ENCODE measurements at places on chromosomes 1 and 21. TPM values are rescaled to one million over a fixed set of nuclear protein-coding genes. Genes with fewer than 3 reads are reported as not detected.

Gene GJA5
- total RNA-seq: not detected

DNA sequence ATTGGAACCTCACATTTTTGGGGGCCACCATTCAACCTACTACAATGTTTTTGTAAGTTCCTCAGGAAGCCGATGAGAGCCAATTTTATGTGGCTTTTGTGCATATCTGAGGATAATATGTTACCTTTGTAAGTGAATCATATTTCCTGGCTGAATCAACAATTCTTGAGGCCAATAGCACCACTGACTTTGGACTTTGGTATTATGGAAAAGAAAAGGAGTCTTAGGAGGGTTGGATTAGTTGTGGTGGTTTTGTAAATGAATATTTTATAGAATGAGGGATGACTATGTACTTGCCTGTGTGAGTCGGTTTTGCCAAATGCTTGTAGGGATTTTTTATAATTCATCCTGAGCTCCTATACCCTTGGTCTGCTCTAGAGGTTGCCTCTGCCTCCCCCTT, 181.5 kb upstream of the HMGB4 start:
- no peak for DNase-seq
- no peaks in the 10 kb centered on the region for H3K36me3 ChIP-seq
- H3K27ac ChIP-seq: no peak overlapping the region
- no peak overlapping the region for H3K4me3 ChIP-seq
- no peaks in the 10 kb centered on the region for H3K4me1 ChIP-seq

DNA sequence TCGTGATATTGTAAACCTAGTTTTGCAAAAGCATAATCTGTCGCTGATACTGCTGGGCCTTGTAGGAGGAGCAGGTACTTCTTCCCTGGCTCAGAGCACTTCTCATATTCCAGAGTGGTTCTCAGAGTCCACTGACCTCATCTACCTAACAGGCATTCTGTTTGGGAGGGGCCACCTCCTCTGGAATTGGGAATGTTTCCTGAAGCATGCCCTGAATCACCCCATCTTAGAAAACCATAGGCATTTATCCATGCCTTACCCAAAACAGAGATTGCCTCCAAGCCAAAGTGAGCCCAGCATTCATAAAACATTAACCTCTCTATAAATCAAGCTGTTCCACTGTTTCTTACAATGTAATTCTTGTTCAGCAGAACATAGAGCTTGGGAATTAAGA, 35.1 kb downstream of the SLC44A3 start:
- no peak overlapping the region for H3K4me3 ChIP-seq
- H3K36me3 ChIP-seq: no peaks in the 10 kb centered on the region
- no peak for DNase-seq
- peaks cover 5% of the 10 kb centered on the region for H3K4me1 ChIP-seq

- H3K36me3 ChIP-seq: no peaks in the 10 kb centered on the region
- H3K4me3 ChIP-seq: no peak overlapping the region
- H3K4me1 ChIP-seq: no peaks in the 10 kb centered on the region
Measured at GRCh38 chr1:69451196-69451595, 116.5 kb upstream of the LRRC7 start.

GRCh38 chr1:173195596-173196088, 11.5 kb downstream of the TNFSF4 start:
- no peak for DNase-seq
- no peak overlapping the region for H3K27ac ChIP-seq
- peaks cover 16% of the 10 kb centered on the region for H3K4me1 ChIP-seq
- H3K27me3 ChIP-seq: peaks cover 15% of the 10 kb centered on the region
- H3K4me3 ChIP-seq: no peak overlapping the region

- H3K36me3 ChIP-seq: peaks cover 5% of the 10 kb centered on the region
- H3K27me3 ChIP-seq: no peaks in the 10 kb centered on the region
- H3K27ac ChIP-seq: no peak overlapping the region
- DNase-seq: no peak
- H3K4me3 ChIP-seq: no peak overlapping the region
- peaks cover 34% of the 10 kb centered on the region for H3K4me1 ChIP-seq
Measured at GRCh38 chr1:200793677-200794076, 55.0 kb downstream of the CAMSAP2 start.

DNA sequence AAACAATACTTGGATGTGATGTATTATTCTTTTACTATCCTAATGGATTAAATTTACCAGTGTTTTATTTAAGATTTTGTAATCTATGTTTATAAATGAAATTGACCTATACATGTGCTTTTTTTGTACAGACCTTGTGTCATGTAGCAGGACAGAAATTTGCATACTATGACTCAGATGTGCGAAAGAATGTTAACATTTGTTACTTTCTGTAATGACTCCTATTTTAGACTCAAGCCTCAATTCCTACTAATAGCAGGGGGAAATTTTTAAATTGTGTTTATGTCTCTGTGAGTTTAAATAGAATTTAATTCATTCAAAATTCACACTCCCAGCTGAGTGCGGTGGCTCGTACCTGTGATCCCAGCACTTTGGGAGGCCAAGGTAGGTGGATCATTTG, 21.8 kb upstream of the RIMKLA start:
- no peak overlapping the region for H3K27ac ChIP-seq
- H3K27me3 ChIP-seq: peaks cover 21% of the 10 kb centered on the region
- no peaks in the 10 kb centered on the region for H3K36me3 ChIP-seq
- no peak overlapping the region for H3K4me3 ChIP-seq
- no peak for DNase-seq

DNA sequence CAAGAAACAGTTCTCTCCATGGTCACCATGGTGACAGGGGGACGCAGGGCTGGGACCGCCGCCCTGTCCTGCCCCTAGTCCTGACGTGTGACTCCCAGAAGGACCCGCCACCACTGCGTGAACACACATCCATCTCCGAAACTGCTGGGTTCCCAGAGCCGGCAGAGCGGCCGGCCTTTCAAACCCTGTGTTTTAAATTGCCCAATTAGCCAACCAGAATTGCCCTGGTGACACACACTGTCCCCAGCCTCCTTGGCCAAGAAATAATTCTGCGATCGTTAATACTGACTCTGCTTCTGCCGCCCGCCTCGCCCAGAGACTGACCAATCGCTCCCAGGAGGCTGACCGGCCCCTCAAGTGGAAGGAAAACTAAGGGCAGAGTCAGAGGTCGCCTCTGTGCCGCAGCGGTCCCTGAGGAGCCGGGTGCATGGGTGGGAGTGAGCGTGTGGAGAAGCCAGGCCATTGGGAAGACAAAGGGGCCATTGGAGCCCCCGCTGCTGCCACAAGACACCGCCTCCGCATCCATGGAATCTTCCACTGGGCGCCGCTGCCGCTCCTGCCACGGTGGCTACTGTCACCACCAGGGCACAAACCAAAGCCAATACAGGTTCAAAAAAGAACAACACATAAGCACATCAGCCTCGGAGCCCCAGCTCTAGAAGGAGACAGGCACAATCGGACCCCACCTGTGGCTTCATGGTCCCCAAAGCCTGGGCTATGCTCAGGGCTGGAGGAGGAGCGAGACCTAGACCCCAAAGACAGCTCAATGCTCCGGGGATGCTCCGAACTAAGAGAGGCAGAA, 273.2 kb downstream of the NPHP4 start:
- H3K4me3 ChIP-seq: no peak overlapping the region
- H3K36me3 ChIP-seq: no peaks in the 10 kb centered on the region
- DNase-seq: no peak
- H3K4me1 ChIP-seq: no peaks in the 10 kb centered on the region
- no peak overlapping the region for H3K27ac ChIP-seq

All from chondrocyte (in vitro differentiated cells).